Spinal cord (tissue), 10 donors: ENCODE measurements at places on chromosomes 4 and X.

GRCh38 chrX:140500441-140500840 is 4.4 kb downstream of the SOX3 start:
- no peak for DNase-seq

DNA sequence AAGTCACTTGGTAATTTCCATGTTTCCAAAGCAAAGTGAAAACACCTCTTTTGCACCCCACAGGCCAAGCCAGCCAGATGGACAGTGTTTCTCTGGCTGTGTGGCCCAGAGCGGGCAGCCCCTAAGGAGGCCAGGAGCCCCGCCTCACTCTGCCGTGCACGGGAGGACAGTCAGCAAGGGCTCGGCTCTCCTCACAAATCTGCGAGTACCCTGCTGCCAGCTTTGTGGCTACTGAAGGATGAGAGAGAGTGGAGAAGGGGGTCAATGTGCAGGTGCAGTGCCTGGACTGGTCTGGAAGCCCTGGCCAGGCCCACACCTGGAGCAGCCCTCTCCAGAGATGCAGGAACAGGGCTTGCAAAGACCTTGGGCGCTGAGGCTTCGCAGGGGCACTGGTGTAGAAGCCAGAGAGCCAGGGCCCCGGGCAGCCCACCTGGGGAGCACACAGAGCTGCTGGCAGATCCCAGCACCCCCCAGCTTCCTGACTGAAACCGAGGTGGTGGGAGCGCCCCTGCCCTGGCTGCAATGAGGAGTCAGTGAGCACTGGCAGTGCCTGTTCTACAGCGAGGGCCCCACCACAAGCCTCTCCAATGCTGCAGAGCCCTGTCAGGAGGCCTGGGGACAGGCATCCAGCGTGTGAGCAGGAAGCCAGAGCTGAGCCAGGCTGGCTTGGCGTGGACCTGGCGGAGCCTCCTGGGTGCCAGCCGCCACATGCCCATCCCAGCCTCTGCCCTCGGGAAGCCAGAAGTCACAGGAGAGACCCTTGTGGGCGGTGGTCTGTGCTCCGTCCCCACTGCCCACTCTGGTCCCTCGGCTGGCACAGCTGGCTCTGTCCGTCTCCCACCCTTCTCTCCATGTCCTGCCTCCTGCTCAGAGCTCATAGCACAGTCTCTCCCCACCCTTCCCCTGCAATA is 3.9 kb downstream of the SPON2 start:
- DNase-seq: no peak

DNA sequence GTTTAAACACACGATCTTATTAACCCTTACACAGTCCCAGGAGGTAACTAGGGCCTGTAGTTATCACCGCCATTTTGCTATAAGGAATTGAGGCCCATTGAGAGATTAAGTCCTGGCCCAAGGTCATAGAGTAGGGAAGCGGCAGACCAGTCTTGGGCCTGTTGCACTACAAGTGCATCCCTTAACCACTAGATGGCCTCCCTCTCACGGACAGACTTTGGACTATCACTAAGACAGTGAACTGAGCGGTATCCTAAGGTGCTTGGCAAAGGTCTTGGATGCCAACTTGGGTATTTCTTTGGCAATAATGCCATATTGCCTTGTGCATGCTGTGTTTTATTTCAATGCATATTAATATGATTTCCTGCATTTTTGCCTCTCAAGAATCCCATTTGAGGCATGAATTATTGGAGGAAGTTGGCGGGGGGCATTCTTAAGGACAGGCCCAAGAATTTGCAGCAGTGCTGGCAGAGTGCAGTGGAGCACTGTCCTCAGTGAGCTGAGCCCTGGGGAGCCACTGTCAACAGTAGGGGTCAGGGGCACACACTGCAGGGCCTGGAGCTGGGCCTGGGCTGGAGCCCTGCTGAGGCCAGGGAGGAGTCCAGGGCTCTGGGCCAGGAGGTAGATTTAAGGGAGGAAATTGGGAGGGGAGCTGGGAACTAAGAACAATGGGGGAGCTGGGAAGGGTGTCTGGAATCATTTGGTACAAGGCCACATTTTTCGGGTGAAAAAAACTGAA is 147.4 kb downstream of the SMIM20 start:
- no peak for DNase-seq

GRCh38 chr4:146477054-146477453 is 44.7 kb downstream of the SLC10A7 start:
- no peak for DNase-seq
